HS-27A (cell line): ENCODE measurements at places on chromosomes 16 and 17.

DNA sequence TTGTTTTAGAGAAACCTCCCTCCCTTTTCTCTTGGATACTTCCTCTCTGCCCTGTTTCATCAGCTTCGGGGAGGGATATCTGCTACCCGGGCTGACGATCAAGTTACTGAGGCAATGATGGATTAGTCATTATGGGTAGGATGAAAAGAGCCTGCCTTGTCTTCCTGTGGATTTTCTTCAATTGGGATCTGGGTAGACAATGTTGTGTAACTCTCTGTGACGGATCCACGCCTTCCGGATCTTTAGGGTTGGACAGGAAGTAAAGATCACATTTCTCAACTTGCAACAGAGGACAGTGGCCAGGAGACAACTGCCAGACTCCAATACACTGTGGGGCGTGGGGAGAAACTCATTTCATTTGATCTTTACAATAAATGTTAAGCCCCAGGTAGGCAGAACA is 11.3 kb upstream of the CHST6 start:
- peak; percentile 39 for DNase-seq

DNA sequence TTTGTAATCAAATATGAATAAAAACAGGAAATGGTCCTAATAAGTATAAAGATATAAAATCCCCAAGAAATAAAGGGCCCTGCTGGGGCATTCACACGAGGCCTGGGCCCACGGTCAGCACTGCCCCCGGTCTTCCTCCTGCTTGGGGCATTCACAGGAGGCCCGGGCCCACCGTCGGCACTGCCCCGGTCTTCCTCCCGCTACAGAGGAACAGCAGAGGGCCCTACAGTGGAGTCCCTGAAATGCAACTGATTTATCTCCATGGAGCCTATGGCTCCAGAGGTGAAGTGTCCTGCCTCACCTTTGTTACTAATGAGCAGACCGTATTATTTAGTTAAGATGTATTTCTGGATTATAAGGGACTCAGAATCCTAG is 46.5 kb downstream of the MAP1LC3B start:
- DNase-seq = no peak

DNA sequence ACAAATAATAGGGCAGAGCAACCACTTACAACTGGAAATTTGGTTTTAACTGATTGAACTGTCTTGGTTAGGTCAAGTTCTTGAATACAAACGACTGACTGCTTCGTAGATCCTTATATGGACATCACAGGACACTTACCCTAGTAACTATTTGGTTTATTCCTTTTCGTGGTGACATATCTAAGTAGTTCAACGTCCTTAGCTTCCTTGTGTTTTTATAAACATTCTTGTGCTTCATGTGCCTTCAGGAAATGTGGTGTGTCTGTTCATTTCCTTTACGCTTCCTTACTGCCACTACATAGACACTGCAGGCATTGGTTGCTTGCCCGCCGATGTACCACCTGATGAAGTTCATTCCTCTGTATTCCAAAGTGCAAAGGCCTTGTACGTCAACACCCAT is 59.3 kb downstream of the USP10 start:
- no peak for DNase-seq

DNA sequence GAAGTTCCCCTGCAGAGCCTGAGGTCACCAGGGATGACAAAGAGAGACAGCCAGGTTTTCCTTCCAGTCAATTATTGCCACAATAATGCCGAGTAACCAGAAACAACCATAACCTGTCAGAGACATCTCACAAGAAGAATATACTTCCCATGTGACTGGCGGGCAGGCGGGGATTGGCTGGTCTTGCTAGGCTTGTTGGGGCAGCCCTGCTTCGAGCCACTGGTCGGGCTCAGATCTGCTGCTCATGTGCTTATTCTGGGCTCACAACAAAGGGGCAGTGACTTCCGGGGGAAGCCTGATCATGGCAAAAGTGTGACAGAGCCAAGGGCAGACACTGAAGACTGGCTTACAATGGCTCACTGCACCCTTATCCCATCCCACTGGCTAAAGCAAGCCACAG is 48.1 kb upstream of the IRX6 start:
- DNase-seq = no peak

- no peak for DNase-seq
Observed at GRCh38 chr16:77324729-77325128, 110.1 kb downstream of the ADAMTS18 start.

DNA sequence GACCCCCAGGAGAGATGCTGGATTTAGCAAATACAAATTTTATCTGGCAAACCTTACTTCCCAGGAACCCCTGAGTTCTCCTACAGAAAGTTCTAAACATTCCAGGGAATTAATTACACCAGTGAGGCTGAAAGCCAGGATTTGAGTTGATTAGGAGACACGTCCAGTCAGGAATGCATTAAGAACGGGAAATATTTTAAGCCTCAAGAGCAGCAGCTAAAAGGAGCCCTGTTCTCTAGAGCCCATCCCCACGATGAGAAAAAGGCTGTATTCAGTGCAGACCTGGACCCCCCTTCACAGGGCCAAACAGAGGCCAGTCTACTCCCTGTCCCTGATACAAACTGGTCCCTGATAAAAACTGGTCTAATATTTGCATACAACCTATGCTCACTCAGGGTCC is 55.0 kb downstream of the VAT1L start:
- DNase-seq = no peak

DNA sequence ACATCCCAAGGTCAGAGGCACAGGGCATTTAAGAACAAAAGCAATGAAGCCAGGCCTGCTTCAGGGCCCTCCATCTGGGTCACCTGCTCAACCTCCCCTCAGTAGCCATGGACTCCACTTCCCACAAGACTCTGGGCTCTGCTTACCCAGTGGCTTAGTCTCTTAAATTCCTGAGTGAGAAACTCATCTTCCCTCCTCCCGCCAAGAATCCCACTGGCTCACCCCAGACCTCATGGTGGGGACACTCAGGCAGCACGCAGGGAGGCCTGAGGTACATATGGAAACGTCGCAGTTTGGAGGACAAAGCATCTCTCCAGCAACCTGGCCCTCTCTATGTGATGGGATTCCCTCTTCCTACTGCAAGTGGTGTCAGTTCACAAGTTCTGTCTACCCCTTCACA is 326.7 kb upstream of the CDH5 start:
- DNase-seq = no peak
